ENCODE measurements at places on chromosomes 1 and 21.

GRCh38 chr1:7890853-7891252, 38.0 kb upstream of the UTS2 start:
- DNase-seq: no peak

GRCh38 chr1:37001703-37002102, 32.6 kb downstream of the GRIK3 start:
- no peak for DNase-seq

DNA sequence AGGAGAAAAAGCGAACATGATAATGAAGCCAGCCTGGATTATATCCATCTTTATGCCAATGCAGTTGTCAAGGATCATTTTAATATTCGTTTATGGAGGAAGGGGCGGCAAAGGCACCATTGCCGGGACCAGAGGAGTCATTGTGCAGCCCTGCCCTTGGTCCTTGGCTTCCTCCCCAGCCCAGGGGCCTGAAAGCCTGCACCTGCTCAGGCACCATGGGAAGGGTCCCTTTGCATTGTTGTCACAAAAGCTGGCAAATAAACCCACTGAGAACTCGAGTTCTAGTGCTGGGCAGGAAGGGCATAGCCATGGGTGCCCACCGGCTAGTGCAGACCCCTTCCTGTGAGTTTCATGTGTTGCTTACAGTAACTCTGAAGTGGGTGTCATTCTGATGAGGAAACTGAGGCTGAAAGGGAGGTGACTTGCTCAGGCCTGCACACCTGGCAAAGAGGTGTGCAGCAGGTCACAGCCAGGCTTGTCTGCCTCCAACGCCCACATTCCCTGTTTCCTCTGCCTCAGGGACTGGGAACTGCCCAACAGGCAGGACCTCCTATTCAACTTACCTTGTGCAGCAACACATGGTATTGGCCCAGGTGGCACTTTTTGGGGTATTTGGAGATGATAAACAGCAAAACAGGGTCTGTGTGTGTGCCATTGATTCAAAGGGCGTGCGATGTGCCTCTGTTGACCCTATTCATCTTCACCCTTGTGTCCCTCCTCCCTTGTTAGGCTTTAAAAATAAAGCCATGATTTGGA, 84.6 kb downstream of the MAN1C1 start:
- DNase-seq: no peak

- no peak for DNase-seq
Observed at GRCh38 chr1:12339396-12339795, 109.6 kb downstream of the VPS13D start.

GRCh38 chr1:192951691-192952460, 107.3 kb downstream of the UCHL5 start:
- no peak for DNase-seq

DNA sequence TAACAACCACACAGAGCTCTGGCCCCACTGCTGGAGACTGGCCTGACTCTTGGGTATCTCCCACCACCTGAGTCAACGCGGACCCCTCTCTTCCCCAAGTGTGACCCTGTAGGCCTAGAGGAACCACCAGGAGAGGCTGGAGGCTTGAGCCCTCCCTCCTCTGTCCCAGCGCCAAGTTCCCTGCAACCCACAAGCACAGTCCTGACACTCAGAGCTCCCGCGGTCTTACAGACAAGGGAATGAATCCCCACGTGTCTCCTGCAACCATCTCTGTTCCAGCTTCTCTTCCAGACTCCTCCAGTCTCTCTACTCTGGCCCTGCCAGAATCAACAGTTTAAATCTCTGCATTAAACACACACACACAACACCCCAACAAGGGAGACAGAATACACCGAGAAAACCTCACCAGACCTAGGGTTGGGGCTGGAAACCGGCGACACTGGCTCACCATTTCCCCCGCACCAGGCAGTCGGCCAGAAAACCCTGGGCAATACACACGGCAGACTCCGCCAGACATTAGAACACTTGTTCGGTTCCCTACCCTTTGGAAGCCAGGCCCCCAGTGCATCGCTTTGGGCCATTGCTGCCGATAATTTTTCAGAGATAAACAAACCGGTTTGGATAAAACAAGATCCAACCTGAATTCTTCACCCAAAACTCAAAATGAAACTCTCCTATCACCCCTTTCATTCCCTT, 21.7 kb downstream of the CASZ1 start:
- no peak for DNase-seq

GRCh38 chr1:228001738-228002535, 4.9 kb upstream of the WNT3A start:
- no peak for DNase-seq
